ENCODE measurements at places on chromosomes 4 and X.

GRCh38 chrX:129123795-129124194, 399.5 kb downstream of the SMARCA1 start:
- DNase-seq = no peak

DNA sequence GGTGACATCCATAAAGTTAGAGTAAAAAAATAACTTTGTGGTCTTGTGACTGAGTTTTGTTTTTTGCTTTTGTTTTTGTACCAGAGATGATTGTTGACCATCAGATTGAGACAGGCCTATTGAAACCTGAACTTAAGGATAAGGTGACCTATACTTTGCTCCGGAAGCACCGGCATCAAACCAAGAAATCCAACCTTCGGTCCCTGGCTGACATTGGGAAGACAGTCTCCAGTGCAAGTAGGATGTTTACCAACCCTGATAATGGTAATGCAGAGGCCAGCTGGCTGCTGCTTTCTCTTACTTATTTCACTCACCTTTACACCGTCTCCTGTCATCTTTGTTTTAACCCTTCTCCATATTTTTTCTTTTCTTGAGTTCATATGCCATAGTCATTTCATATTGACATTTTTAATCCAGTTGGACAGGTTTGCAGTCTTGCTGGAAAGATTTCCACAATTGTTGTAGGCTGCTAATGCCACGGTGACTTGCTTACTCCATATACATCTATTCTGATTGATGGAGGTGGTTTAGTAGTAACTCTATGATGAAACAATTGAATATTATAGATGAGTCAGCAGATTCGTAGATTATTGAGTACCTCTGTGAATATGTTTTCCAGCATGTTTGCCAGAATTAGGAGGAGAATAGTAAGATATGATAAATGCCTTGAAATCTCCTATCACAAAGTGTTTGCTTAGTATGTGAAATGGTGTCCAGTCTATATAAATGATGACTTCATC, 18.3 kb downstream of the SLC4A4 start:
- DNase-seq = no peak

GRCh38 chr4:54574500-54574899, 83.3 kb upstream of the KIT start:
- DNase-seq = no peak

DNA sequence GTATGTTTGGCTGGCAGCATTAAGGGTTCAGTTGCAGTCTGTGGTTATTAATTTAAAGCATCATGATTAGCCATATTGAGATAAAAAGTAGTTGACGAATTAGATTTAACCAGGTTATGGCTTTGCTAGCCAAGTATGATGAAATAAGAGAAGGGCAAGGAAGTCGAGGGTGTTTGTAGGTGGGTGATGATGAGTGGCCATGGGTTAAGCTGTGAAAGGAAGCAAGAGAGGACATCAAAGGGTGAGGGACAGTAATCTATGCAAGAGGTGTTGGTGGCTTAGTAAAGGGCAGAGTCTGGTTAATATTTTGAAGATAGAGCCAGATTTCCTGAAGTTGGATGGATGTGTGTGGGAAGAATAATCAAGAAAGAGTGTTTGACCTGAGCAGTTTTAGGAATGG, 44.5 kb downstream of the STIM2 start:
- no peak for DNase-seq

GRCh38 chr4:113350576-113350975, 301.1 kb downstream of the ANK2 start:
- no peak for DNase-seq

- DNase-seq = no peak
These were observed 61.2 kb downstream of the C4orf50 start for GRCh38 chr4:5957076-5957475.

GRCh38 chr4:47929682-47930201, 15.4 kb upstream of the NFXL1 start:
- DNase-seq = no peak

- DNase-seq = peak; percentile 22
These were observed 8.3 kb upstream of the ASB5 start for GRCh38 chr4:176277162-176277904.

GRCh38 chrX:56729152-56729850, at the start of gene NBDY:
Gene NBDY (plus strand): TSS chrX:56729243. CDS start chrX:56729354, 111 bp downstream.
- peak; percentile 8 for DNase-seq

DNA sequence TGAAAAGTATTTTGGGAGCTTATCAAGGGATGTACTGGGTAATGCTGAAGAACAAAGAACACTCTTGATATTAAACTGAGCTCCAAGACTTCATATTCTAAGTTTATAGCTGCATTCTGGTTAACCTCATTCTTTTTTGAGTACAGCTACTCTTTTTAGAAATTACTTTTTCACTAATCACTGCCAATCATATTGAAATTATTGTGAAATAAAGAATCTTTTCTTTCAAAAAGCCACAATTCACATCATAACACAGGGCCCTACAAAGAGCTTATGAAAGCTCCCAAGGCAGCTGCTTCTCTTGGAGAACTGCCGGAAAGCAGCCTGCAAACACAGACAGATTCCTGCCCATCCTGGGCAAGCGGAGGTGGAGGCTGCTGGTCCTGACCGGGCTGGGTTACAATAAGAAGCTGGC, 121.4 kb downstream of the RNF150 start:
- DNase-seq = no peak

GRCh38 chrX:112818114-112819007, 22.3 kb downstream of the AMOT start:
- DNase-seq = no peak

DNA sequence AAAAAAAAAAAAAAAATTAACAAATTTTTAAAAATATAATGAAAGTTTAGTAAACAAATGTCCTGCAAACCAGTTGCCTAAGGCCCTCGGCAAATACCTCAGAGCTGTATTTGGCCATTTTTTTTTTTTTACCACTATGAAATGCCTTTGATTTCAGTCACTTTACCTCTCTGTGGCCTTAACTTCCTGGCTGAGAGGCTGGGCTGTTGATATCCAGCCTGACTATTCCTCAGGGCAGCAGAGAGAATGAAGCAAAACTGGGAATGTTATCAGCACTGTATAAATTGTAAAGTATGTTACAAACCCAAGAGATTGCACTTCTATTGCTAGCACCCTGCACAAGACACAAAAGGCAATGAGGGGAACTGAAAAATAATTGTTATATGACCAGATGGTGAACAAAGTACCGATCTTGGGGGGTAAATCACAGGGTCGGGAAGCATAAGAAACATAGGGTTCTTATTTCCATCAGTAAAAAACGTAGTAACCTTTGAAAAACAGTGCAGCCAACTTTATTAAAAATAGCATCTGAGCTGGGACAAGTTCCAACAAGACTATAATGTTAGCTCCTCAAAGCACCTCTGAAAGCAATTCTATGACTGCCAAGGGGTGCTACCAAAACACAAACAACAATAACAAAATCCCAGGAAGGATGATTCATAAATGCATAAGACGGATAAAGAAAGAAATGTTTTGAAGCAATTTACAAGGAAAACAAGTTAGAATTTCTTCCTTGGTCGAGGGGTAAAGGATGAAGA, 18.1 kb downstream of the USP46 start:
- DNase-seq = no peak

GRCh38 chr4:152599095-152599494, 63.2 kb upstream of the FBXW7 start:
- no peak for DNase-seq

GRCh38 chr4:188903986-188904385, 764.7 kb downstream of the TRIML1 start:
- no peak for DNase-seq

- DNase-seq = no peak
These were observed 37.7 kb downstream of the ANTXR2 start for GRCh38 chr4:80035336-80035735.

- peak; percentile 55 for DNase-seq
These were observed 39.6 kb downstream of the ZCCHC13 start for GRCh38 chrX:74343343-74344279.
